Airway epithelial cell (primary cell): ENCODE measurements at places on chromosomes 7 and 10. TPM values are rescaled to one million over a fixed set of nuclear protein-coding genes. Genes with fewer than 3 reads are reported as not detected.

The DNAH11 gene
- 0.23 and 1.3 TPM in 2 replicates for total RNA-seq

The XRCC2 gene
- 4.3 and 6.1 TPM in 2 replicates for total RNA-seq

The URGCP gene
- total RNA-seq: 16.7 and 22.1 TPM in 2 replicates

The PGAM2 gene
- total RNA-seq: not detected in 2 replicates

The OR2A42 gene
- total RNA-seq: not detected in 2 replicates

The ZNF804B gene
- total RNA-seq: not detected in 2 replicates

The C10orf62 gene
- total RNA-seq: not detected in 2 replicates

The VWDE gene
- total RNA-seq: 3.3 and 5.1 TPM in 2 replicates

The ODAD2 gene
- not detected in 2 replicates for total RNA-seq

The THSD7A gene
- total RNA-seq: under 0.01 TPM in 1 of 2 replicates, not detected in the other

The NUTM2A gene
- total RNA-seq: 0.93 and 2.4 TPM in 2 replicates

The CYP17A1 gene
- total RNA-seq: not detected in 2 replicates

The CCZ1 gene
- 50.8 and 105 TPM in 2 replicates for total RNA-seq

The PROSER2 gene
- 54.5 and 64.8 TPM in 2 replicates for total RNA-seq

The DGKB gene
- not detected in 2 replicates for total RNA-seq

The LIPK gene
- total RNA-seq: 1.4 and 1.9 TPM in 2 replicates
